ENCODE measurements at places on chromosomes 3 and 15.
A peak's percentile ranks its signal among the peaks of the same experiment; 100 is the strongest.

DNA sequence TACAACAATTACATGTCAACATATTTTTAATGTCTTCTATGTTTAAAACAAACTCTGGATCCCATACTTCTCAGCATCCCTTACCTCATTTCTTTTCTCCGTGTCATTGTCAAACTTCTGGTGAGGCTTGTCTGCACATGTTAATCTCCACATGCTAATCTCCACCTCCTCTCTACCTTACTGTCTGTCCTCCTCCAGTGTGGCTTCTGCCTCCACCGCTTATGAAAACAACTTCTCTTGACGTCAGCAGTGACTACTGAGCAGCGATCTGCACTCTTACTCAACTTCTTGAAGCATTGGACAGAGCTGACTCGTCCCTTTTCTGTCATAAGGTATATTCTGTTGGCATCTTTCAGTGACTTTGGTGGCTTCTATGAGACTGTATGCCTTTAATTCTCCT, 338.2 kb upstream of the THRB start:
- no peak for DNase-seq

GRCh38 chr15:39128746-39129145, 452.1 kb upstream of the THBS1 start:
- DNase-seq: peak; percentile 67

DNA sequence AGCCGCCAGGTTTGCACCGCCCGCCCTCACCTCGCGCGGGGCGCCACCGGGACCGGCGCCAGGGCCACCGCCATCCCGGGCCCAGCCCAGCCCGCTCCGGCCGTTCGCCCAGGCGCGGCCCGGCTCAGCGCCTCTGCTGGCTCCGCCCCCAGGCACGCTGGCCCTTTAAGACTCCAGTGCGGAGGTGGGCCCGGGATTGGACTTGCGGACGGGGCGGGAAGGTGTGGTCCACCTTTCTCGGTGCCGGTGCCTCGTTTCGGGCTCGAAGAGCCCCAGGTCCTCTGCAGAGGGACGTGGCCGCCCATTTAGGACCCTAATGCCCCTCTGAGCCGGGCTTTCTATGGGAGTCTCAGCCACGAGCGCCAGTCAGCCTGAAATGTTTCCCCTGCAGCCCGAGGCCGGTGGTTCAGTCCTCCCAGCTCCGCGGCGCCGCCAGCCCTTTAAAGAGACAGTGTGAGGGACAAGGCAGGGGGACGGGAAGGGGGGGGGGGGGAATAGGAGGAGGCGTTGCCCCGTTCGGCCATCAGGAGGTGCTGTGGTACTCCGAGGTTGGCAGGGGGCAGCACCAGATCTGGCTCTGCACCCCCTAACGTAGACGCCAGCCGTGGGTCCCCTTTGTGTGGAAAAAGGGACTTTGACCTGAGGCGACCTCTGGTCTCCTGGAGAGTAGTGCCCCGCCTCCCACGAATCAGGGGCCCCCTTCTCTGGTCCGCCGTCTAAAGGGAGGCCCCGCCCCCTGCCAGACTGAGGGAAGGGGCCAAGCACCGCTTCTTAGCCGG, 1.0 kb downstream of the HYAL2 start:
- peak; percentile 90 for DNase-seq

GRCh38 chr3:57872606-57873005, 116.5 kb downstream of the SLMAP start:
- DNase-seq: peak; percentile 61

- DNase-seq: peak; percentile 87
Observed at GRCh38 chr3:170233530-170233929, 11.3 kb downstream of the PRKCI start.

GRCh38 chr3:185696039-185696438, 109.9 kb downstream of the SENP2 start:
- no peak for DNase-seq

GRCh38 chr15:50144341-50145120, 25.5 kb upstream of the ATP8B4 start:
- no peak for DNase-seq

GRCh38 chr3:16788440-16789056, 96.2 kb upstream of the PLCL2 start:
- DNase-seq: no peak

GRCh38 chr3:147256739-147257138, 149.6 kb downstream of the ZIC4 start:
- no peak for DNase-seq

DNA sequence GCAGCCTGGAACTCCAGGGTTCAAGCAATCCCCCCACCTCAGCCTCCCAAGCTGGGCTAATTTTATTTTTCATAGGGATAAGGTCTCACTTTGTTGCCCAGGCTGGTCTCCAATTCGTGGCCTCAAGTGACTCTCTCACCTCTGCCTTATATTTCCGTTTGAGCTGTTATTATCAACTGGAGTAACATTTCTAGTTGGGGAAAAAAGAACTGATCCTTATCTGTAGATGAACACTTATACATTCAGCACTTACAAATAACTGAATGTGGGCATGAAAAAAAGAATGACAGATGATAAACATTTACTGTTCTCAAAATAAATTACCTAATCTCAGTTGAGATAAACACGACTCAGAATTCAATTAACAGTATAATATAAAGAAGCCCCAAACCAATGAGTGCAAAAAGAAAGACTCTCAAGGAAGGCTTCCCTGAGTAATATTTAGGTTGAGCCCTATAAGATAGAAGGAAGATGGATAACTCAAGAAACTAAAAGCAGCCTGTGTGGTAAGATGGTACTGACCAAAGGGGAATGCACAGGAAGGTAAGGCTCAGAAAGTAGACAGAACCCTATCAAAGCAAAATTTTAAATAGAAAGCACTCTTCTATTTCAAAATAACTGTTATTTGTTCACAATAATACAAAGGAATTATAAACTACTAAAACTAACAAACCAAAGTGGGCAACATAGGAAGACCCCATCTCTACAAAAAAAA, 11.8 kb downstream of the UBE3A start:
- DNase-seq: peak; percentile 5

DNA sequence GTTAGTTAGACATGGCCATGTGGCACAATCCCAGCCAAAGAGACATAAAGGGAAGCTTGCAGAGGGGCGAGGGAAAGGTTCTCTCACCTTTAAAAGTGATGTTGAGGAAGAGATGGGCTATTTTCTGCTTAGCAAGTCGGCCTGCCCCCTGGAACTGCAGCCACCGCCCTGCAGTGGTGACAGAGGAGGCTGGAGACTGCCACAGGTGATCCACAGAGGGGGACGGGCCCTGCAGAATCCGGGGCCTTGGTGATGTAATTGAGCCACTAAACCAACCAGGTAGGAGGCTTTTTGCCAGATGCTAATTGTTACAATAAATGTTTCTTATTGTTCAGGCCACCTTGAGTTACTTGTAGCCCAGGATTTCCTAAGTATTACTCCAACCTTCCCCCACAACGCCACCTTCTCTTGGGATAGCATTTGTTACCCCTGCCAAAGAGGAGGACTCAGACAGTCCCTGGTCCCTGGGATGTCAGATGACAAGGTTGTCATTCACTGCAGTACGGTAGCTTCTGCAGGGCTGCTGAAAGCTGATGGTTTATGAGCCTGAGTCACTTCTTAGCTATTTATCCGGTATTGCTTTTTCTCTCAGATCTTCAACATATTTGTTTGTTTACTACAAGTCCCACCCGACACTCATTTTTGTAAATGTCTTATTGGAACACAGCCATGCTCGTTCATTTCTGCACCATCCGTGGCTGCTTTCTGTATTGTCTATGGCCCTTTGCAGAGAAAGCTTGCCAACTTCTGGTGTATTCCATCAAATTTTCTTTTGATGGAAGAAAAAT, 63.3 kb upstream of the SEC61A1 start:
- peak; percentile 47 for DNase-seq

DNA sequence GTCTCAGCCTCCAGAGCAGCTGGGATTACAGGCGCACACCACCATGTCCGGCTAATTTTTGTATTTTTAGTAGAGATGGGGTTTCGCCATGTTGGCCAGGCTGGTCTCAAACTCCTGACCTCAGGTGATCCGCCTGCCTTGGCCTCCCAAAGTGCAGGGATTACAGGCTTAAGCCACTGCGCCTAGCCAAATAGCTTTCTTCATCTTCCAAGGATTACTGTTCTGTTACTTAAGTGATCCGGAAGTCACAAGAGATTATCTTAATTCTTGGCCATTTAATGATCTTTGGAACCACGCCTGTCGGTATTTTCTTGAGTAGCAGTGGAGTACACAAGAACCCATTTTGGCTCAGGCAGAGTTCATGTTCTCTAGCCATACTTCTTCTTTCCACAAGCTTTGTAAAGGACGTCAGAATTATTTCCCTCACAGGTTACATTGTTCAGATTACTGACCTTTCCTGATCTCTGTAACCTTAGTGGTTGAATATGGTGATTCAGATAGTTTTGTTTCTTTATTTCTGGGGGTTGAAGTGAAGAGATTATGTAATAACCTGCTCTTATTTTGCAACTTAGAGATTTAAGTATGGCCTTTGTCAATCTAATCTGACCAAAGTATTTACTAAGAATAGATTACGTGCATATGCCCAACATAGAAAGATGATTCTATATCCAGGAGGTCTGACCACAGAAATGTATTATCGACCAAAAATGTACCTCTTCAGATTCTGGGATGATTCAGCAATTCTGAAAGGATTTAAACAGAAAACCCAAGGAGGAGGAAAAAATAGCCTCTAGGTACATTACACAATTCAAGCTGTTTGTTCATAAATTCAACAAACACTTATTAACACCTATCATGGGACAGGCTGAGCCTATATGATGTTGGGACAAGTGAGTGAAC, 132.2 kb downstream of the GREM1 start:
- peak; percentile 97 for DNase-seq

GRCh38 chr3:70994644-70995043, 588.9 kb downstream of the FOXP1 start:
- no peak for DNase-seq

DNA sequence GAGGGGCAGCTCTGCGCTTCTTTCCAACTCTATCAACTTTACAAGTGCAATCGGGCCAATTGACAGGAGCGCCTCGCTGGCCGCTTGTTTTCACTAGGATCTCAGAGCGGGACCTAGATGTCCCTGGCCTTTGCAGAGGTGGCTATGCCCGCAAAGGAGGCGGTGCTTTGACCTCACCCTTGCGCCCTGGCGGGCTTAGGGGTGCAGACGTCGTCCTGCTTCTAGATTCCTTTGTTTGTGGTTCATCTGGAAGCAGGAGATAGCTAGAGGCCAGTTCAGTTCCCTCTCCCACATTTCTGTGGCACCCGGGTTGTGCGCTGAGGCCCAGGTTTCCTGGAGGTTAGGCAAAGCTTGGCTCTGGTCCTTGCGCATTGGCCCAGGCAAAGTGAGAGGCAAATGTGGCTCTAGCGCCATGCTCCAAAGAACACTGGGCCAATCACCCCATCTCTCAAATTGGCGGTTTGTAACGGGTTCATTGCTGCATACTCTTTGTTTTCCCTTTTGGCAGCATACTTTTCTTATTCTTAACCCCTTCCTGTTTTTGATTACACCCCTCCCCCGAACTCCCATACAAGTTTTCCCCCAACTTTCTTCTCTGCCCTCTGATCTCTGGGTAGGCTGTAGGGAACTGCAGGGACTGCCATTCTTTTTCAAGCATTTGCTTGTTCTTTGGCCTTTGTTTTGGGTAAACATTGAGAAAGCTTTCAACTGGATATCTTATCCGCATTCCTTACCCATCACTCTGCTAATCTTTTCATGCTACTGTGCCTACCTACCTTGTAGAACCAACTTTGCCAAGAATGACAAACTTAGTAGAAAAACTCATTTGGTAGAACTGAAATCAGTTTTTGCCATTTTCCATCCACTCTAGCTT, 1.4 kb downstream of the PPM1L start:
- no peak for DNase-seq

GRCh38 chr3:117019082-117019713, 309.6 kb downstream of the TUSC7 start:
- peak; percentile 79 for DNase-seq

GRCh38 chr3:108181172-108181571, 41.1 kb downstream of the IFT57 start:
- no peak for DNase-seq

DNA sequence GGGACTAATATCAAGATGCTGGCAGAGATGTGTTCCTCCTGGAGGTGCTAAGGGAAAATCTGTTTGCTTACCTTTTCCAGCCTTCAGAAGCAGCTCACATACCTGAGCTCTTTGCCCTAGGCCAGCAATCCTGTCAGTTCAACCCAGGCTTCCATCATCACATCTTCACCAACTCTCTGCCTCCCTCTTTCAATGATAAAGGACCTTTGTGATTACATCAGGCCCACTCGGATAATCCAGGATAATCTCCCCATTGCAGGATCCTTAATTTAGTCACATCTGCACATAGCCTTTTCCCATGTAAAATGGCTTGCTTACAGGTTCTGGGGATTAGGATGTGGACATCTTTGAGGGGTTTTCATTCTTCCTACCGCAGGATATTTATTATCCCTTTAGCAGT, 58.3 kb downstream of the NSUN3 start:
- no peak for DNase-seq

DNA sequence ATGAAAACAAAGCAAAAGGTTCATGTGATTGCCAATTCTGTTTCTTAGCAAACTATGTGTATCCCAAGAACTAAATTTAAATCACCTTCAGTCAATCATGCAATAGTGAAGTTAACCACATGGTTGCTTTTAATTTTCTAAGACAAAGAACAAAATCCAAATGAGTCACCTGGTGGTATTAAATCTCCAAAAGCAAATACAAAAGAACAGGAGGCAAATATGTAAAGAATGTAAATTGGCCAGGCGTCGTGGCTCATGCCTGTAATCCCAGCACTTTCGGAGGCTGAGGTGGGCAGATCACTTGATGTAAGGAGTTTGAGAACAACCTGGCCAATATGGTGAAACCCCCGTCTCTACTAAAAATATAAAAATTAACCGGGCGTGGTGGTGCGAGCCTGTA, 54.2 kb upstream of the PIK3R4 start:
- DNase-seq: no peak

DNA sequence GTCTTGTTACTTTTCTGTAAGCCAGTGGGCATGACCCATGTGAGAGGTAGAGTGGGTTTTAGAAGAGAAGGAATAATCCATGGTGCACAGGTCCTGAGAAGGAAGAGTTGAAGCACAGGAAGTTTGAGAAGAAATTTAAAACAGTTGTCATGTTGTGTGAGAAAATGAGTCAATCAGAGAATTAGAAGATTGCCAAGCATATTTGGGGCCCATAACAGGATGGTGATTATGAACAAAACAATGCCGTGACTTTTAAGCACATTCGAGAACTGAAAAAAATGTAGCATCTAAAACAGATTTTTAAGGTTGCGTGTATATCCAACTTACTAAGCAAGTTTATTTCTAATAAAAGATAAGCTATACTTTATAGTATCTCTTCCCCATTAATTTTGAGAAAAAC, 198.7 kb downstream of the RORA start:
- peak; percentile 71 for DNase-seq

All from EH (cell line).